Right lung (tissue), 10 donors: ENCODE measurements at places on chromosomes 13 and 19.
A peak's percentile ranks its signal among the peaks of the same experiment; 100 is the strongest.

GRCh38 chr19:50417111-50418081 is 1.3 kb upstream of the SPIB start:
- DNase-seq, result no peak

DNA sequence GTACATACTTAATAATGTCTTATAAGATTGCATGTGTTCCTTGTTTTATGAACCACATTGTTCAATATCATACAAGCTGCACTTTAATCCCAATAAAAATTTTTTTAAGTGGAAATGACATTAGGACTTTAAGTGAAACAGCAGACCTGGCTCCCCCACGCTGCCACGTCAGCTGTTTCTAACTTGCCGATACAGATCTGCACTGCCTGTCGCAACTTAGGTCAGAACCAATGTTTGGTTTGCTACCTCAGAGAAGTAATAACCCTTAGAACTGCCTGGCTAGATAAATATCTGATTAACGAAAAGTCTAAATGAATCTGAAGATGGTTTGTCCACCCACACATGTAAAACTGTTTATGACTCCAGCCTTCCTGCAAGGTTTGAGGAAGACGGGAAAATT is 327.5 kb upstream of the DACH1 start:
- DNase-seq, result no peak

GRCh38 chr13:66036636-66037035 is 1193.5 kb downstream of the PCDH9 start:
- no peak for DNase-seq

DNA sequence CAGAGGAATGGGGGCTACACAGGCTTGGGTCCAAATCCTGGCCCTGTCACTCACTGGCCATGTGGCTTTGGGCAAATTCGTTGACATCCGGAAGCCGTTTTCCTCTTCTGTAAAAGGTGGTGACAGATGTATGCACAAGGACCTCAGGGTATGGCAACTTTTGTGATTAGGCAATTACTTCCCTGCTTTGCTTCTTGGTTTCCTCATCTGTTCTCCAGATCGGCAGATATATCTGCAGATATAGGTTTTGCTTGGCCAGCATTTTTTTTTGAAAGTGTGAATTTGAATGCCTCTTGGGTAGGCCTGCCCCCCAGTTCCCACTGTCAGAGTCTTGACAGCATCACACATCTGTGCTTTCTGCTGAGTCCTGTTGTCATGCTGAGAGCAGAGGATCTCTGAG is 17.7 kb downstream of the TMEM272 start:
- DNase-seq, result no peak

GRCh38 chr13:95492044-95492801 is 60.3 kb upstream of the CLDN10 start:
- no peak for DNase-seq

- no peak for DNase-seq
Measured at GRCh38 chr19:51359294-51359693, 6.9 kb downstream of the ETFB start.

GRCh38 chr19:2538096-2538757 is 62.3 kb downstream of the GADD45B start:
- DNase-seq, result no peak

GRCh38 chr13:99002172-99002710 is 24.4 kb upstream of the DOCK9 start:
- DNase-seq, result no peak

DNA sequence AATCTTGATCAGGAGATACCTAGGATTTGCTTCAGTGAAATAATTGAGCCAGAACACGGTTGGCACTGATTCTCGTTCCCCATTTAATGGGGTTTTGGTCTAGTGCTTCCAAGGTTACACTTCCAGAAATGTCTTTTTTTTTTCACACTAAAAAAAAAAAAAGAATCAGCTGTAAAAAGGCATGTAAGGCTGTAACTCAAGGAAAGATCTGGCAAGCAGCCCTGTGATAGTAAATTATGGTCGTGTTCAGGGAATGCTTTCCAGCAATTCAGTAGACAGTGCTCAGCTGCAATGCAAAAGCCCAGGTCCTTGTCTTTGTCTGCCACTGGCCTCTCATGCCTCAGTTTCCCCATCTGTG is 27.2 kb upstream of the NDUFS7 start:
- no peak for DNase-seq

GRCh38 chr13:110301606-110302553 is 5.1 kb downstream of the COL4A1 start:
- DNase-seq, result no peak

DNA sequence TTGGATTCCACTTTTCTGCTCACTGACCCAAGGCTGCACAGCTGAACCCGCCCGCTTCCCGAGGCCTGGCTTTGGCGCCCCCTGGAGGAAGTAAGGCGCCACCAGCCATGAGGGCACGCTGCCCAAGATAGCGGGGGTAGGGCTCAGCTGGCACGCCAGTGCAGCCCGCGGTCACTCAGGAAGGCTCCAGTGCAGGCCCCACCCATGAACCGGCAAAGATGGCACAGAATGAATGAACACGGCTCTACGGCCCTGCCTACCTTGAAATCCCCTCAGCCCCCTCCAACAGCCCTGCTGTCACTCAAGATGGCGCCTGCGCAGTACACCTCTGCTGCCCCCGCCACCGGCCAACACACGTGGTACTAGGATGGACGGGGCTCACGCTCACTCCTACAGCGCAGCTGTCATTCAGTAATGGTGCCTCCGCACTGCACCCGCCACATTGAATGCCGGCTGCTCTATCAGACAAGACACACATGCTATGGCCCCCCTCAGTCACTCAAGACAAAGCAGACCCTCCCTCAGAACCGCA is 3.0 kb downstream of the PEG3 start:
- peak; percentile 65 for DNase-seq

DNA sequence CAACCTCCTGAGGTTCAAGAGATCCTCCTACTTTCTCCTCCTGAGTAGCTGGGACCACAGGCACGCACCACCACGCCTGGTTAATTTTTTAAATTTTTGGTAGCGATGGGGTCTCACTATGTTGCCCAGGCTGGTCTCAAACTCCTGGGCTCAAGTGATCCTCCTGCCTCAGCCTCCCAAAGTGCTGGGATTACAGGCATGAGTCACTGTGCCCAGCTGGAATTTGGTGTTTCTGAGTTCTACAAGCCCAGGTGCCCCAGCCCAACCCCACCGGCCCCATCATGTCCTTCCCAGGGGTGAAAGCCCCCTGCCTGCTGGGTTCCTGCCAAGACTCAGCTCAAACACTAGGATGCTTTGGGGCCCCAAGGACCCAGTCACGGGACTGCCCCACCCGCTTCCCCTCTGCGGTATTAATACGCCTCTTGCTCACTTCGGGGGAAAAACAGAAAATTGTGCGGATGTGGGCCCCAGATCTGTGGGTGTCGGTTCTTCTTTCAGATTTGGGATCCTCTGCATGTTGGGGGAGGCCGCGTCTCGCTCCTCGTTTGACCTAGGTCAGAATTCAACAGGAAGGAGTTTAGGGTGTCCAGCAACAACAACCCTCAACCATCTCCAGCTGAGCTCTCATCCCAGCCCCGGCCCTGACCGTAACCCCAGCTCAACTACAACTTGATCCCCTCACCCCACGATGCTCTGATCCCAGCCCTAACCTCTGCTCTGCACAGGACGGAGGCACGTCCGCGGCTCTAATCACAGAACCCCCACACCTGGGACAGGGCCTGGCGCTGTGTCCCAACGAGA is 3.7 kb upstream of the FCER2 start:
- no peak for DNase-seq

DNA sequence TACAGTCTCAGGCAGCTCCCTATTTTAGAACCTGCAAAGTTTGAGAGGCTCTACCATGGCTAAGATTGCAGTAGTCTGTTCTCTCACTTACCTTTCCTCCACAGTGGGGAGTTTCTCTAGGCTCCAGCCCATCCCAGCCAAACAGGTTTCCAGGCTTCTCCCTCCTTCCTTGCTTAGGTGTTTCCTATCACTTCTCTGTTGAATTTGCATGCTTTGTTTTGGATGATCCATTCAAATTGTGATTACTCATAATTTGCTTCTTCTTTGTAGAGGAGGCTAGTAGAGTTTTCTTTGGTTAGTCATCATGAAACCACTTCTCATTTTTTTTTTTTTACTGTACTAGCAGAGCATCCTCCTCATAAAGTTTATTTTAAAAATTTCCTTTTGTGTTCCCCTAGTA is 1242.2 kb upstream of the MIR17HG start:
- no peak for DNase-seq

DNA sequence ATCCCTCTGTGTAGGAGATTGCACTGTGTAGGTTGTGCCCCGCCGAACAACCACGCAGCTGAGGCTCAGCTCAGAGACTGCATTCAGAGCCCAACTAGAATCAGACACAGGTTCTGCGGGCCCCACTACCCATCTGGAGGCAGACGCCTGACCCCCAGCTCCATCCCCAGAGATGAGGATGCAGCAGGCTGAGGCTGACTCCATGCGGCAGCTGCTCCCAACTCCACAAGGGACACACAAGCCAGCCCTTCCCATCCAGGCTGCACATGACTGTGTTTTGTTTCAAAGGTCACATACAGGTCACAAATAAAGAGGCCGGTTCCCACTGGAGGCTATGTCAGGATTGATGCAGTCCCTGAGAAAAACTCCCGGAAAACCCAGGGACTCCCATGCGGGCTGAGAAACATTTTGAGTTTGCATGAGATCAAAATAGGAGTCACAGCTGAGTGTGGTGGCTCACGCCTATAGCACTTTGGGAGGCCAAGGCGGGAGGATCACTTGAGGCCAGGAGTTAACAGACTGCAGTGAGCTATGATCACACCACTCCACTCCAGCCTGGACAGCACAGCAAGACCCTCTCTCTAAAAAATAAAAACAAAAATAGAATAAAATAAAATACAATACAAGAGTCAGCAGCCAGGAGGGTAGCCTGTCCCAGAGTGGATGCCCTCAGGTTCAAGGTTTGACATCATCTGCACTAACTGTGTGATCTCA is 14.0 kb downstream of the ELL start:
- no peak for DNase-seq

GRCh38 chr13:102400675-102401145 is 1.1 kb downstream of the FGF14 start:
- no peak for DNase-seq

DNA sequence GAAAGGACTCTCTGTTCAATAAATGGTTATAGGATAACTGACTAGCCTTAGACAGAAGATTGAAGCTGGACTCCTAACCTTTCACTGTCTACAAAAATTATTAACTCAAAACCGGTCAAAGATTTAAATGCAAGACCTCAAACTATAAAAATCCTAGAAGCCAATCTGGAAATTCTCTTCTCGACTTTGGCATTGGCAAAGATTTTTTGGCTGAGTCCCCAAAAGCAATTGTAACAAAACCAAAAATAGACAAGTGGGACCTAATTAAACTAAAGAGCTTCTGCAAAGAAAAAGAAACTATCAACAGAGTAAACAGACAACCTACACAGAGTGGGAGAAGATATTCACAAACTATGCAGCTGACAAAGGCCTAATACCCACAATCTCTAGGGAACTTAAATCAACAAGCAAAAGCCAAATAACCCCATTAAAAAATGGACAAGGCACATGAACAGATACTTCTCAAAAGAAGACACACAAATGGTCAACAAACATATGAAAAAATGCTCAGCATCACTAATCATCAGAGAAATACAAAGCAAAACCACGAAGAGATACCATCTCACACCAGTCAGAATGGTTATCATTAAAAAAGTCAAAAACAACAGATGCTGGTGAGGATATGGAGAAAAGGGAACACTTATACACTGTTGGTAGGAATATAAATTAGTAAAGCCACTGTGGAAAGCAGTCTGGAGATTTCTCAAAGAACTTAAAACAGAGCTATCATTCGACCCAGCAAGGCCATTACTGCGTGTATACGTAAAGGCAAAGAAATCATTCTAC is 266.3 kb downstream of the DNAJC15 start:
- DNase-seq, result no peak

DNA sequence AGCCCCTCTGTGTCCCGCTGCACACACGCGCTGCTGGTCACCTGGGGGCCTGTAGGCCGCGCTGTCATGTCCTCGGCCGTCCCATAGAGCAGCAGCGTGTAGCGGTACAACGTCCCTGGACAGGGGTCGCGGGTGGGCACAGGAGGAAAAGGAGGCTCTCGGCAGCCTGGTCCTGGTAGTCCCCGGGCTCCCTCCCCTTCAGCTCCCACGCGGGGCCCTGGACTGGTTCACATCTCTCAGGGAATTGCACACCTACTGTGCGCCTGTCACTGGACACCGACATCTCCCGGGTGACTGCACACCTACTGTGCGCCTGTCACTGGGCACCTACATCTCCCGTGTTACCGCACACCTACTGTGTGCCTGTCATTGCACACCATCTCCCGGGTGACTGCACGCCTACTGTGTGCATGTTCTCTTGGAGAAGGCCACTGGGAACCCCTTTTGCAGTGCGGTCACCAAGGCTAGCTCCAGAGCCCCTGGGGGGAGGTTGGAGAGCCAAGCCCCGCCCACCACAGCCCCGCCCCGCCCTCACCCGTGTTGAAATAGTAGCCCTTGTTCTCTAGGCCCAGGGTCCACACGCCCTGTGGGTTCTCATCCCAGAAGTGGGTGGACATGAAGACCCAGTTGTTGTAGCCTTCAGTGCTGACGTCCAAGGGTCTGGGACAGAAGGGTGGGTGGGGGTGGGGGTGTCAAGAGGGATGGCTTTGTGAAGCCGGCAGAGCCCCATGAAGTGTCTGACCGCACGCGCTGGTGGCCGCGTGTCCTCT is 3.5 kb upstream of the C19orf25 start:
- DNase-seq, result no peak

DNA sequence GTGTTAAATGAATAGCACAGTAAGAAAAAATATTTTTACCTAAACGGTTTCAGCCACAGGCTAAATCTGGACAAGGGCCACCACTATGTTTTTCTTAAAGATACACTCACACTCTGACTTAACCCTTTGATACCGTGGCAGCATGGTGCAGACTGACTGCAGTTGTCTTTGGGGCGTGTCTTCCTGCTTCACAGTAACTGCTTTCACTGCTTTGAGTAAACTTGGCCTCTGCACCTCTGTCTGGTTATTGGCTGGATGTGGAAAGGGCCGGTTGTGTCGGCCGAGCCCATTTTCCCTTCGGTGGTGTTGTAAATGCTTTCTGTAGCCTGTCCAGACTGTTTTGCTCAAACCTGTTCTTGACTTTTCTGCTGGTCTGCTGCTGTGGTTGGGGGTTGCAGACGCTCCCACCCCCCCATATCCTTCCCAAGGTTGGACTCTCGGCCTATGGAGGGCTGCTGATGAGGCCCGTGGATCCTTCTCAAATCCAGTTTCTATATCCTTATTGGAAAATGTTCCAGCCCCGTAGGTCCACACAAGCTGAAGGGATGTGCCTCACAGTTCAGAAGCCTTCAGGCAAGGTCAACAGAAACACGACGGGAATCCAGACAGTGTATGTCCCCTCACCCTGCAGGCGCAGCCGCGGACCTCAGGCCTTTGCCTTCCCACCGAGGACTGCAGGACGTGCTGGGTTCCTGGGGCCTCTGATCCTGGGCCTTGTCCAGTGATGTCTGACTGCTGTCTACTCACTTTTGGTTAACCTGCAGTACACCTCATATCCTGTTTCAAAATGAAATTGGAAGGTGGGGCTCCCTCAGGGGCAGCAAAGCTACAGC is 90.2 kb upstream of the RNF113B start:
- DNase-seq, result peak; percentile 45

- DNase-seq, result no peak
Measured at GRCh38 chr13:114043421-114044053, 69.7 kb upstream of the C13orf46 start.

- DNase-seq, result no peak
Measured at GRCh38 chr19:54324071-54324470, 11.1 kb upstream of the LILRA5 start.
